ENCODE measurements at places on chromosomes 7 and 10.

DNA sequence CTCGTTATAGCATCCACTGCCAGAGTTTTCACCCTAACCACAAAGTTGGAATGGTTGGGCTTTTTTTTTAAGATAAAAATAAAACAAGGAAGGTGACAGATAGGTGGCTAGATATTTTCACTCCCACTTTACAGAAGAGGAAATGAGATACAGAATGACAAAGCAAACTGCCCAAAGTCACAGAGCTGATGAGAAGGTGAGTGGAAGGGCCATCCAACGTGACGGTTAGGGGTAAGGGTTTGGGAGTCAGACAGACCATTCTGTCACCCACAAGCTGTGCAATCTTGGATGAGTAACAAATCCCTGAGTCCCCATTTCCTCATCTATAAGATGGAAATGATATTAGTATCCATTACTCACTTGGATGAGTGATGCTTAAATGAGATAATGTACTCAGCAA is 106.9 kb upstream of the PDLIM1 start:
- no peak for DNase-seq

- no peak for DNase-seq
Measured at GRCh38 chr7:195010-195829, 2.8 kb downstream of the FAM20C start.

GRCh38 chr7:22639396-22639795 is 87.6 kb upstream of the IL6 start:
- DNase-seq, result no peak

GRCh38 chr7:134522601-134523000 is 4.8 kb upstream of the AKR1B10 start:
- DNase-seq, result no peak

DNA sequence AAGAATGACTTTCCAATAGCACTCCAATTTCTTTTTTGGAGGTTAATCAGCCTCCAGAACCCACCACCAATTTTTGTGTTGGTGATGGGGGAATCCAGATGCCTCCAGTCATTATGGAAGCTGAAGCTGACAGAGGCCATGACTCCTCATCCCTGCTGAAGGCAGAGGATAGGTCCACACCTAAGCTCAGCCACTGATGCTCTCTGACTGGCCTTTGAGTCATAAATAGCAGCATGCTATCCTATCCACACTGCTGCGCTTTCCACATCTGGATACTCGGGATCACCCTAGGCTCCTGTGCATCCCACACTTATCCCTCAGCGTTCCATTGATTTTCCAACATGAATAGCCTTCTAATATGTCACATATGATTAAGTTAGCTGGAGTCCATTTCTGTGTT is 124.2 kb downstream of the TES start:
- DNase-seq, result no peak

DNA sequence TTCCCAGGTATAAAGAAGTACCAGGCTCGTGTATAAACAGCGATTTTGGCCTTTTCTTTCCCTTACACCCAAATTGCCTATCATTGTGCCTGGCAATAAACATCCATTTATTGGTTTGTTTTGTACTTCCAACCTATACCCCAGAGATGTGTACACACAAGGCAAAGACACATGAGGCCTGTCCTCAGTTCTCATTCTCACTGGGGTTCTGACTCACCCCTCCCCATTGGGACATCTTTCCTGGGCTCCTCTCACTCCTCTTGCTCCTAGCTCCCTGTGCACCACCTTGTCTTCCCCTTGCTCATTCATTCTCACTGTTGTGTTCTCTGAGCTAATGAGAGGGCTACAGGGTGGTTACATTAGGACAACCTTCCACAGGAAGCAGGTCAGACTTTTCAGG is 240.7 kb downstream of the ANK3 start:
- DNase-seq, result no peak

GRCh38 chr10:120515741-120516140 is 58.7 kb downstream of the PLPP4 start:
- DNase-seq, result no peak

DNA sequence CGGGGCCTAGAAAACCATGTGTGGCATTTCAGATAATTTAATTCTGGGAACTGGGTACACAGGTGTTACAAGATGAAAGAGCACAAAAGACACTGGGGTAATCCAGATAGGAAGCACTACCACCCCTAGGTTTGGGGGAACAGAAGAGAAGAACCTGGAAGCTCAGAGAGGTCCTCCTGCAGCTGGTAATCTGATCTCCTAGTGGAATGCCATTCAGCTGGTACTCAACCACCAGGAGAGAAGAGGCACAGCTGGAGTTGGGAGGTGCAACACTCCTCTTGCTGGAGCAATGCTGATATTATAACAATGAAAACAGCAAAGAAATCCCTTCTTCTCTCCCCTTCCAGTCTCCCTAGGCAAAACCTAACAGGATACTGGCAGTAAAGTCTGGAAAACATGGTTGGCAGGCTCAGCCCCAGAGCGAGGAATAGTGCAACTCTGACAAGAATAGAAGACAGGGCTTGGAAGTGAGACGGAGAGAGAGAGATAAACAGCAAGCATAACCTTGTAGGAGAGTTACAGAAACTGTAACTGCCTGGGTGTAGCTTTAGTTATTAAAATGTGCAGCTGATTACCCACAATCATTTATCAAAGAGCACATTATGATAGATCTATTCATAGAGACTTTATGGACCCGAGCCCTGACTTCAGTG is 35.0 kb downstream of the NRF1 start:
- no peak for DNase-seq

DNA sequence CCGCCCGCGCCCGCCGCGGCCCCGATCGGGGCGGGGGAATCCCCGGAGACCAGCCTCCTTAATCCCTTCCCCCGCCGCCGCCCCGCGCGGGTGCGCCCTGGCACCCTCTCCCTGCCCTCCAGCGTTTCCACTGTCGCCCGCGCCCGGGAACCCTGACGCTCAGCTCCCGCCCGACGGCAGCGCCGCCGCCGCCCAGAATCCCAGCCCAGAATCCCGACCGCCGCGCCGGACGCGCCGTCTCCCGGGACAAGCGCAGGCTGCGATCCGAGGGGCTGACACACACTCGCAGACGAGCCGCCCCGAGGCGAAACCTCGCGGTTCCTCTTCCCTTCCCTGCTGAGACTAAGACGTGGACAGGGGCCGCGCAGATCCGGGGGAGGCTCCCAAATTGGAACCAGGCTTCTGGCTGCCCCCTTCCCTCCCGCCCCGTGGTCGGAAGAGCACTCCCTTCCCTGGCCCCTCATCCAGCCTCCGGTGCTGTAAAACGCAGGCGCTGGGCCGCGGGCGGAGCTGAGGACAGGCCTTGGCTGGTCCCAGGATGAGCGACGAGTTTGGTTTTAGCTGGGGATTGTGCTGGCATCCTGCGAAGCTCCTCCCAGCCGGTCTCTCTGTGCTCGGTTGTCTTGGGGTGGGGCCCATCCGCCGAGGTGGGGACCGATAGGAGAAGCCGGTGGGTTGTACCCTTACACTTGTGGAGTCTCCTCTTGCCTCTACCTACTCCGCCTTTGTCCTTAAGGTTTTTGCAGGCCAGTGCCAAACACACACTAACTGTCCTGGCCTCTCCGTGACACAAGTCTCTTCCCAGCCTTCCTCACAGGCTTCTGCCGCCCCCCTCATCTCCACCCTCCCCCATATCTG is 1.1 kb downstream of the MARVELD1 start:
- no peak for DNase-seq

DNA sequence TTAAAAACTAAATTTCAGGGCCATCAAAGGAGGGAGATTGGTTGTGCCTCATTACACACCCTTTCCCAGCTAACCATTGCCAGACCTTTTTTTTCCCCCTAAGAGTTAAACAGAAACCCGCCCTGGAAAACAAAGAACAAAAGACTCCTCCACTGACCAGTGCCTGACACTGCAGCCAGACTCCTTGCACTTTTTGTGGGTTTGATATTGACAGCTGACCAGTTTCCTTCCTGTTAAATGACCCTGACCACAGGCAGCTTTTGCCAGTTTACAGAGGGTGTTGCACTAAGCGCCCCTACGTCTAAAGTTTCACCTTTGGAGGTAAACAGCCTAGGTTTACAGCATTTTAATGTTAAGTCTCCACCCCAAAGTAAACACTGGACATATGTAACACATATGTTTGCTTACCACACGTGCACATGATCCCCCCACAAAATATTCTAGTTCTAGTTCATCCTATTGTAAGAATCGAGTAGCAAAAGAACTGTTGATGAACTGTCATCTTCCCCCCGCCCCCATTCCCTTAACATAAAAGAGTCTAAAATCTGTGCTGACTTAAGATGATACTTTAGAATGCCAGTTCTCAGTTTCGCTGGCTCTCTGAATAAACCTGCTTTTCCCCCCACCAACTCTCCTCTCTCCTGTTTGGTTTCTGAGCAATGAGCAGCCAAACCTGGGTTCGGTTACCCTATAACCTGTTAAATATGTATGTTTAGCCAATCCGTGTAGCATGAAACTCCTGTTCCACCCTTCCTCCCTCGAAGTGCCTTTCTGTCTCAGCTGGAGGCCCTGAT is 38.0 kb downstream of the FOXI2 start:
- DNase-seq, result no peak

- DNase-seq, result no peak
Measured at GRCh38 chr7:3710531-3710930, 409.5 kb downstream of the SDK1 start.

DNA sequence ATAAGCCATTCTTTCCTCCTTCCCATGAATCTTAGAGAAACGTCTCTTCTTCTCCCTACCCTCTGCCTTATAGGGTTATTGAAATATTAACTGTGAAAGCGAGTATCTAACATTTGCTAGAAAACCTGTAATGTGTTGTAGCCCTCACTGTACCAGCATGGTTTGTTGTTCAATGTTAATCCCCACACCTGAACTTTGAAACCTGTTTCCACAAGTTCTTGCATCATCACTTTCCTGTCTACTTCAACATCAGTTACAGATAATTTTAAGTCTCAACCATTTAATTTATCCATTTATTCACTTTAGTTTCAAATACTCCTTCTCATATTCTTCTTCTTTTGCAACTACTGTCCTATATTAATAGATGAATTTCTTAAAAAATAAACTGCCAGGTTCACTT is 148.2 kb downstream of the ETV1 start:
- DNase-seq, result no peak

GRCh38 chr10:124560377-124561105 is 98.9 kb downstream of the LHPP start:
- DNase-seq, result peak; percentile 19

DNA sequence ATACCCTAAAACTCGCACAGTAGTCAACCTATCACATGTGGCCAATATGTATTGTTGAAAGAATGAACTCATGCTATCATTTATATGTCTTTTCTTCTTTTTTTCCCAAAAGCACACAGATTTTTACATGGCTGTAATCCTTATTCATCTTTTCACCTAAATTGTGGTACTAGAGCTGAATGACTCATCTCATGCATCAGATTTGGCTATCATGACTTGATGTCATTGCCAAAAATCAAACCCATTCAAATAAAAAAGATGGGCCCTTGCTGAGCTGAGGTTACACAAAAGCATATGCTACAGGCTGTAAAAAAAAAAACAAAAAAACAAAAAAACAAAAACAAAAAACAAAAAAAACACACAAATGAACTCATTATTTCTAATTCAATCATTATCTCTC is 3.3 kb upstream of the LMOD2 start:
- no peak for DNase-seq

- no peak for DNase-seq
Measured at GRCh38 chr7:32602470-32602869, 107.2 kb downstream of the AVL9 start.

DNA sequence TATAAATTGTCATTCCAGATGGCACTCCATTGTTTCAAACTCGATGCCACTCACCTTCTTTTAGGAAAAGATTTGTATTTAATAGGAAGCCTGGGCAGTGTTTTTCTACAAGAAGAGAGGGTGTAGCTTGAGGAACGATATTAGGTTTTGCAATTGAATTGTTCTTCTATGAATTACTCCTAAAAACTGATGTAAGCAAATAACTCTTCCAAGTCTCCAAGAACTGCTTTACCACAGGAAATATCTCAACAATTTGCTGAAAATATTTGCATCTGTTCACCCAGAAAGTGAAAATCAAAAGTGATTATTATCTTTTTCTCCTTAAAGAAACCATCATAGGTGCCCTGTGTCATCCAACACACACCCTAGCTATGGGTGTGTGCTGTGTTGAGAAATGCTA is 261.3 kb upstream of the MEOX2 start:
- no peak for DNase-seq

- DNase-seq, result no peak
Measured at GRCh38 chr10:2786251-2786650, 281.1 kb upstream of the PFKP start.

DNA sequence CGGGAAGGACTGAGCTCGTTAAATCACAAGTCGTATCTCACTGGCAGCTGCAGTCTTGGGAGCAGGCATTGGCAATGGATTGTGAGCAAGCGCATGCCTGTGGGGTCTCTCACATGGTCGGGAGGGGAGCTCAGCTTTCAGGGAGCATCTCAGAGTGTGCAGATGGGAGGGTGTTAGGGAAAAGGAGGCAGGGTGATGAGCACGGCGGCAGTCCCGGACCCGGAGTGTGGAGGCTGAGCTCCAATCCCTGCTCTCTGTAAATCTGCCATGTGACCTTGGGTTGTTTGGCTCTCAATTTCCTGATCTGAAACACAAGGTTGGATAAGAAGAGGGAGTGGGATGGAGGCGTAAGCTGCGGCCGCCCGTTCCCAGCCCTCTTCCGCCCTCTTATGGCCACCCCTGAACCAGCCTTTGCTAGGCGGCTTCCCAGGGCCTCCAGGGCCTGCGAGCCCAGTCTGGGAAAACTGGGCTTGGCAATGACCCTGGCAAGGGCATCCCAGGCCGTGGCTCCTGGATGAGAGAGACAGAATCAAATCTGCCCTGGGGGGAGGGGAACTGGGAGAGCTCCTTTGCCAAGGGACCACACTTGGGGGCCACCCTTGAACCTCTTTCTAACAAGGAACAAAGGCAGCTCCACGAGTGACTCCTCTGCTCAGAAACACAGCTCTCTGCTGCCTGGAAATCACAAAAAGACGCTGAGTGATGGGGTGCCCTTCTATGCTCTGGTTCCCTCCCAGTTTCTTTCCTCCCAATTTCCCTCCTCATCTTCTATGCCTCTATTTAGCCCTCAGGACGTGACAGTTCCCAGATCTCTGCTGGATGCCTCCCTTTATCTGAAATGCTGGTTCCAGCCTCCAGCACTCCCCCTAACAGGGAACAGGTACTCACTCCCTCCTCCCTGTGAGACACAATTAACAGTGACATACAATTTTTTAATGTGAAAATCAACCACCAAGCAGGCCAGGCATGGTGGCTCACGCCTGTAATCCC is 41.7 kb upstream of the LOXL4 start:
- DNase-seq, result peak; percentile 41

- no peak for DNase-seq
Measured at GRCh38 chr10:49359349-49360270, 36.3 kb downstream of the DRGX start.

DNA sequence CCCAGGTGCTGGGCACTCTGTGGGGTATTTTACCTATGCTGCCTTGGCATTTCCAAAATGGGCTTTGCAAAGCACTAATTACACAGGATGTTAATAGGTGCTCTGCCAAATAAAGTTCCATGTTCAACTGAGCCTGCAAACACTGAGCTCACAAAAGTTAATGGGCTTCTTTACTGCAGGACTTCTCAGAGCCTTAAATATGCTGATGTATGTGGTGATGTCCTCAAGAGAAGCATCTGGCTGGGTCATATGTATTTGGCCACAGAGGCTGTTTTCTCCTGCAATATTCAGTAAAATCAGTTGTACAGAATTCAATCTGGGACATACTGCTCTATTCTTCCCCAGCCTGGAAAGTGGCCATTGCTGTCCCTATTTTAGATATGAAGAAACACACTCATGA is 31.3 kb downstream of the GRID1 start:
- DNase-seq, result no peak
